Effector CD4-positive, alpha-beta T cell (primary cell): ENCODE measurements at places on chromosomes 11 and 22.

- DNase-seq, result no peak
Observed at GRCh38 chr11:128507936-128508335, 79.4 kb downstream of the ETS1 start.

- no peak for DNase-seq
Observed at GRCh38 chr11:43638717-43639116, 41.8 kb upstream of the HSD17B12 start.

DNA sequence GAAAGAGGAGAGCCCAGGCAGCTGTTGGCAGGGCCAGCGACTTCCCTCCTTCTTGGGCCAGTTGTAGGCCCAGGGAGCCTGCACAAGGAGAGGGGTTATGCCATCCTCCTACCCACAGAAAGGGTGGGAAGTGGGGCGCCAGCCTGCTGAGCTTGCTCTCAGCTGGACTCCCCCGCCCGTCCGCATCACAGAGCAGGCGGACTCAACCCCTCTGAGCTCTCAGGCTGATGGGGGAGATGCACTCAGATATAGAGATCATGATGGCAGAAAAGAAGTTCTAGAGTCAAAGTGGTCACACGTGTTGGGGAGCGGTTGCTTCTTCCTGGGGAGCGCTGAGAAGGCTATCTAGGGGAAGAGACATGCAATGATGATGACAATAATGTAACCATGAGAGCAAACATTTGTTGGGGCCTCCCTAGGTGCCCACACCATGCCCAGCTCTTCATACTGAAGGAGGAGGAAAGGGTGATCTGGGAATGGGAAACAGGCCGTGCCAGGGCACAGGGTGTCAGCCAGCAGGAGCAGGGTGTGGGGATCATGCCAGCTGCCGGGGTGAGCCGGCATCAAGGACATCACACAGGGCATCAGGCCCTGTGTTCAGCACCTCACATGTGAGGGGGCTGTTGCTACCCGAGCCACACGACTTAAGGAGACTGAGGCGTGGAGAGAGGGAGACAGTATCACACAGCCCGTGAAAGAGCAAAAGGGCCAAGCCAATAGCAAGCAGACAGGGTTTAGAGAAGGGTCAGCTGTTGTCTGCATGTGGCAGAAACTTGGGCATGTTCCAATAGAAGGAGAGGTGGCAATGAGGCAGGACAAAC, 7.7 kb downstream of the SLC35E4 start:
- no peak for DNase-seq

DNA sequence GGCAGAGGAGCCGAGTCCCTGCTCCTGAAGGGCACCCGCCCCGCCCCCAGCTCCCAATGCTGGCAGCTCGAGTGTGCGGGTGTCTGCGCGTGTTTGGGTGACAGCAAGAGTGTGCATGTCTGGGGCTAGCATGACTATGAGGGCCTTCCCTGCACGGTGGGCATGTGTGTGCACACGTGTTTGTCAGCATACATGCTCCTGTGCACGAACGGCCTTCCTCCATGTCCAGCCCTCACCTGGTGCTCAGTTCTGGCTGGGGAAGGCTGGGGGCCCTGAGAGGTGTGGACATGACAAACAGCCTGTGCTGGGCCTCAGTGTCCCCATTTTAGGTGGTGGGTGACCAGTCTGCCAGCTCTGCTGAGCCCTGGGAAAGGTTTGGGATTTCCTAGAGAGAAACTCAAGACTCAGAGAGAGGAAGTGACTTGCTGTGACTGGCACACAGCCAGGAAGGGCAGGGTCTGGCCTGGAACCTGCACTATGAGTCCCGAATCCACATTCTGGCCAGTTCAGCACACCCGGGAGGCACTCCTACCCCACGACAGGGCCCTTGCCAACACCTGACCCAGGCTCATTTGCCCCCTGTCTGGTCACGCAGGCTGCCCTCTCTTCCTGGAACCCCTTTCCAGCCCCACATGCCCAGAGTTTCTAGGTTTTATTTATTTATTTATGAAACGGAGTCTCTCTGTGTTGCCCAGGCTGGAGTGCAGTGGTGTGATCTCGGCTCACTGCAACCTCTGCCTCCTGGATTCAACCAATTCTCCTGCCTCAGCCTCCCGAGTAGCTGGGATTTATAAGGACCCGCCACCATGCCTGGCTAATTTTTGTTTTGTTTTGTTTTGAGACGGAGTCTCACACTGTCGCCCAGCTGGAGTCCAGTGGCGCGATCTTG, 3.3 kb upstream of the SHISA8 start:
- no peak for DNase-seq

- DNase-seq, result no peak
Observed at GRCh38 chr11:30143098-30143705, 87.6 kb upstream of the FSHB start.

DNA sequence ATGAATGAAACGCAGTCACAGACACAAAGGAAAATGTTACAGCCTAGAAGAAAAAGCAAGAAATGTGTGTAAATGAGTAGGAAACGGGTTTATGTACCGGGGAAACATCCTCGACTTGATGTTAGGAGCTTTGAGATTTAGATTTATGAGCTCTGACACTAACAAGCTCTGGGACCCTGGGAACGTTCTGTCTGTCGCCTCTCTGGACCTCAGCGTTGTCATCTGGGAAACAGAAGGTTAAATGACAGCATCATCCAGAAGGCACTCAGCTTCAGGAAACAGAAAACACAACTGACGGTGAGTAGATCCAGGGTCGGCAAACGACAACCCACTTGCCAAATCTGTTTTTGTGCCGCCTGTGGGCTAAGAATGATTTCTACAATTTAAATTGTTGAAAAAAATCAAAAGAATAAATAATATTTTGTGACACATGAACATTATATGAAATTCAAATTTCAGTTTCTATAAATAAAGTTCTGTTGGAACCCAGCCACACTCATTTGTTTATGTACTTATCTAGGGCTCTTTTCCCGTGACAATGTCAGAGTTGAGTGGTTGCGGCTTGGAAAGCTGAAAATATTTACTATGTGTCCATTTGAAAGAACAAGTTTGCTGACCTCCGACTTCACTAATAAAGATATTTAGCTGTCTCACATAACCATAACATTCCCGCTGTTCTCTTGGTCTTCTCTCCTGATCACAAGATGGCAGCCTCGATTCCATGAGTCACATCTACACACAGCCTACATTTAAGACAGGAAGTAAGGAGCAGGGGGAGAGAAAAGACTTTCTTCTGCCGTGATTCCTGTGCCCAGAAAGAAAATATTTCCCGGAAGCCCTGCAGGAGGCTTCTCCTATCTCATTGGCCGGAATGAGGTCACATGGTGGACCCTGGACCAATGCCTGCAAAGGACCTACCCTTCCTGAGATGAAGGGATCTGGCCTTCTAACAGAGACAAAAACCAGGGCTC, 47.1 kb upstream of the SYT13 start:
- DNase-seq, result no peak

GRCh38 chr11:70103256-70103975, 25.3 kb downstream of the ANO1 start:
- DNase-seq, result no peak

GRCh38 chr11:69523453-69523852, 42.0 kb downstream of the LINC01488 start:
- no peak for DNase-seq

DNA sequence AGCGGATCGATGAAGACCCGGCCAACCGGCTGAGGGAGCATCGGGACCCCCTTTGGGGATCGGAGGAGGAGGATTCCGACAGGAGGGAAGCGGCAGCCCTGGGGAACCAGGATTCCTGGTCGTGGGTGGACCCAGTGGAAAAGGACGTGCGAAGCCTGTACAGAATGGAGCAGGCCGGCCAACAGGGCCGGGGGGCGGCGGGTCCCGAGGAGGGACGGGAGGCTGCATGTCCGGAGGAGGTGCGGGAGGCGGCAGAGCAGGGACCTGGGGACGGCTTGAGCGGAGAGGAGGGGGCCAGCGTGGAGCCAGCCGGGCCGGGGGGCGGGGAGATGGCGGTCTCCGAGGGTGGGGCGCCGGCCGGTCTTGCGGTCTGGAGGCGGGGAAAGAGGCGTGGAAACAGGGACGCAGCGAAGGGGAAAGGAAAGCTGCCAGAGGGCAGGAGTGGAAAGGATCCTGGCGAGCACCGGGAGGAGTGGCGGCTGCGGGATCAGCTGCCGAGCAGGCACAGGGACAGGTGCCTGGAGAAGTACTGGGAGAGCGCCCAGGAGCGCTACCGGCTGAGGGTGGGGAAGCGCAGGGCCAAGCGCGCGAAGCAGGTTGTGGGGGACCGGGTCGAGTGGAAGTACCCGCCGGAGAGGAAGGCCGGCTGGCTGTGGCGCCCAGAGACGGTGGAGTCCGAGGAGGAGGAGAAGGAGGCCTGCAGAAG, at the start of gene ANO5:
ANO5 (plus strand) TSS at position 444 of the 706 bp plus-strand sequence. CDS start 408 bp downstream, outside the sequence.
- DNase-seq, result no peak

GRCh38 chr22:38462960-38463784, 4.7 kb upstream of the KDELR3 start:
- DNase-seq, result no peak

DNA sequence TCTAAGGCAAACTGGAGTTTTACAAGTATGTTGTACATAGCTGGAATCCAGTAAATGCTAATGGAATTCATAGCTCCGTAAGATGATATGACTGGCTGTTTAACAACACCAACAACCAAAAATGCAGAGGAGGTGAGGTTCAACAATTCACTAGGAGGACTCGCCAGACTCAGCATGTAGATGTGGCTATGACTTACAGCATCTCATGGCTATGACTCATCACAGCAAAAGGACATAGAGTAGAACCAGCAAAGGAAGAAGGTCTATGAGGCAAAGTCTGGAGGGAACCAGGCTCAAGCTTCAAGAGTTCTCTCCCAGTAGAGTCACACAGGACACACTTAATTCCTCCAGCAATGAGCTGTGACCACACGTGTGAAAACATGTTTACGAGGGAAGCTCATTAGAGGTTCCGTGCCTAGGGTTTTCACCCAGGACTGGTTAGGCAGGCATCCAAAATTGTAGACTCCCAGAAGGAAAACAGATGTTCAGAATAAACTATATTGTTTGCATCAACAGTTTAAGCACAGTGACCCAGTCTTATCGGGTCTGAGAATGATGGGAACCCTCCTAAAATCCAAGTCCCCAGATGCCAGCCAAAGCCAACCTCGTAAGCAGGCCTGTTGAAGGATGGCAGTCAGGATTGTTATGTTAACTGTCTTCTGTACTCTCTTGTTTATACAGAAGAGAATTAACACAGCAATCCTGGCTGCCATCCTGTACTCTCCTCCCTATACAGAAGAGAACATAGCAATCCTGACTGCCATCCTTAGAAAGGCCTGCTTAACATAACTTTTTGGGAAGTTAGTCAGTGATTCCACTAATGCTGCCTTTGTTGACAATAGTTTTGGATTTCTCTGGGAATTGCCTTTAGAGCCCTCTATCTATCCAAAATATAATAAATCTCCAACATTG, 116.6 kb downstream of the LARGE1 start:
- DNase-seq, result no peak

GRCh38 chr11:20559523-20560300, 39.7 kb upstream of the SLC6A5 start:
- DNase-seq, result no peak

GRCh38 chr11:15473954-15474837, 359.5 kb downstream of the INSC start:
- no peak for DNase-seq

DNA sequence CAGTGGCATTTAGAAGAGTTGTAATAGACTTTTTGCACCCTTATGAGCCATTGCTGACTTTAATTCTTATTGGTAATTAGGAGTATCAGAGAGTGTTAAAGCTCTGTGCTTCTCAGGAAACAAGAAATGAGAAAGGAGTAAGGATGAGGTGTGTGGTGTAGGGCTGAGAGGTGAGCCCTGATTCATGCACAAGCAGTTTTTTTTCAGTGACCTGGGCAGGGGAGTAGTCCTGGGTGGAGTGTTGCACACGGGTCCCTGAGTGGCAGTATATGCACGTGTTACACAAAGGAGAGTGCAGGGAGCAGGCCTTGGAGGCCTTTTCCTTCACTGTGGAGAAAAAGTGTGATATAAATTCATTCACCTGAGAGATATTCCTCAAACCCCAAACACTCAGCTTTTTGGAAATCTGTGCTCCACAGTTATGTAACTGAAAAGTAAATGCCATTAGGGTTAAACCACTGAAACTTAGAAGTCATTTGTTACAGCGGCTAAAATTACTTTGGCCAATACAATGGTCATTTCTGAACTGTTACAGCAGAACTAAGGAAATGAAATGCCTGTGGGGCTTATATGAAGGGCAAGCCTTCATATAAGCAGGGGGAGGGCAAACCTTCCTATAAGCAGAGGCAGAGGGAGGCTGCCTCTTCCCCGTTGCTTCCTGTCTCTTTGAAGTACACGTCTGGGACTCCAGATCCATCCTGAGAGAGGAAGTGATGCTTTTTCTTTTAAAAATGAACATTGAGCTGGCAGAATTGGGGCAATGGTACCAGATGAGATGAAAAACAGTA, 62.6 kb upstream of the OLFML1 start:
- no peak for DNase-seq

DNA sequence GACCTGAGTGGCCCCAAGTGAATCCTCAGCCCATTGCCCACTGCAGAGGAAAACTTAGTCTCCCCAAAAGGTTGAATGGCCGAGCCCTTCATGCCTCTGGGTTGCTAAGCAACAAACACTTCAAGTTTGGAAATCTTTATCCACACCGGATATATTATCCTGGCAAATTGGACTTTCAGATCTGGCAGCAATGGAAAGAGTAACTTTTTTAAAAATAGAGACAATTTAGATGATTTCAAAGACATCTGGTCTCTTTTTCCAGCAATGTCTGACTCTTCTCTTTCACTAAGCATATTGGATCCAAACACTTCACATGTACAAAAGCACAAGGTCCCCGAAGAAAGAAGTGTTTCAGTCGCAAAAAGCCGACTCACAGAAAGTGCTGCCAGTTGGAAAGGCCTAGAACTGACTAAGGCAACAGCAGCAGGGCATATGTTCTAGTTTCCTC, 505.3 kb downstream of the SOX6 start:
- DNase-seq, result no peak

GRCh38 chr11:79264284-79264683, 176.5 kb downstream of the TENM4 start:
- DNase-seq, result no peak

GRCh38 chr11:132037467-132037862, 667.0 kb downstream of the NTM start:
- DNase-seq, result no peak

DNA sequence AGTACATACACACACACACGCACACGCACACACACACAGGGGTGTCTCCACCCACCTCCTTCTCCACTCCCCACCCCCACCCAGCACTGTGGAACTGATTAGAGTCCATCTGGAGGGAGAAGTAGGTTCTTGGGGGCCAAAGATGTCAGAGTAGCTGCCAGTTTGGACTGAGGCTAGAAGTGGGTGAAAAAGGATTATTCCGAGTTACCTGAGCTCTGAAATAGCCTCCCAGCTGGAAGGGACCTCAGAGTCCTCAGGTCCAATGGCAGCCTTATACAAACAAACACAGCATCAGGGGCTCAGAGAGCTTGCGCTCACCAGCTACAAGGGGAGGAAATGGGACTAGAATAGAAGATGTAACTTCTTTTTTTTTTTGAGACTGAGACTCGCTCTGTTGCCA, 20.8 kb downstream of the IL10RA start:
- DNase-seq, result no peak

DNA sequence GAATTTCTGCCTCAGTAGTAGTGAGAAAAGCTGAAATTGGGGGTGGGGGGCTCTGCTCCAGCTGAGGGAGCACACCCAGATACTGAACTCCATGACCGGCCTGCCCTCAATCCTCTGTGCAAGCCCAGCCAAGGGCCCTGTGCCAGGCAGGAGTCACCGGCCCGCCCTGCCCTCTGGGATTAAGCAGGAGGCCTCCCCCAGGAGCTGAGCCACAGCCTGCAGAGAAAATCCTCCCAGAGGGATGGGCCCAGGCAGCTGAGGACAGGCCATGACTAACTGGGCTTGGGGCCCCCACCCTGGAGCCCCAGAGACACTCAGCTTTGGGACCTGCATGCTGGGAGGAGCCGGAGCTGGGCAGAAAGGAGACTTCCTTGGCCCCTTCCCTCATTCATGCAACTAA, 48.8 kb downstream of the MN1 start:
- no peak for DNase-seq

GRCh38 chr11:67392183-67392715, 463 bp downstream of the RAD9A start:
- no peak for DNase-seq
